ENCODE measurements at places on chromosomes 7 and 10.

- DNase-seq: no peak
Observed at GRCh38 chr10:82529062-82529461, 654.1 kb downstream of the NRG3 start.

DNA sequence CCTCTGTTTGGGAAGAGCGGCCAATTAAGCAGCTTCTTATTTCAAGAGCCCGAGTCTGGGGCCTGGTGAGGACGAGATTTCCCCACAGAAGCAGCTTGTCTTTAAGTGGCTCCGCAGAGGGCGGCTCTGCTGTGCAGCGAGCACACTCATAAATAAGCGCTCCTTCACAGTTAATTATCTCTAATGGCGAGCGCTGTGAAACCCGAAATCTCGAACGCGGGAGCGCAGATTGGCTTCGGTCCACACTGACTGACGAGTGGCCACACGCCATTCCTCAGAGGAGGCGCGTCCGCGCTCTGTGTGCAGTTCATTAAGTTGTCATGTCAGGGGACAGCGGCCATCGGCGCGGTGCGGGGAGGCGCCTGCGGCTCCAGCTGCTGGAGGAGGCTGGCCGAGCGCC, 560.9 kb downstream of the DNAJB6 start:
- no peak for DNase-seq

- no peak for DNase-seq
Observed at GRCh38 chr10:90937645-90938258, 16.9 kb upstream of the ANKRD1 start.

GRCh38 chr10:121266370-121266769, 331.9 kb downstream of the FGFR2 start:
- no peak for DNase-seq

- DNase-seq: no peak
Observed at GRCh38 chr7:44894888-44895580, 9.7 kb upstream of the PURB start.

DNA sequence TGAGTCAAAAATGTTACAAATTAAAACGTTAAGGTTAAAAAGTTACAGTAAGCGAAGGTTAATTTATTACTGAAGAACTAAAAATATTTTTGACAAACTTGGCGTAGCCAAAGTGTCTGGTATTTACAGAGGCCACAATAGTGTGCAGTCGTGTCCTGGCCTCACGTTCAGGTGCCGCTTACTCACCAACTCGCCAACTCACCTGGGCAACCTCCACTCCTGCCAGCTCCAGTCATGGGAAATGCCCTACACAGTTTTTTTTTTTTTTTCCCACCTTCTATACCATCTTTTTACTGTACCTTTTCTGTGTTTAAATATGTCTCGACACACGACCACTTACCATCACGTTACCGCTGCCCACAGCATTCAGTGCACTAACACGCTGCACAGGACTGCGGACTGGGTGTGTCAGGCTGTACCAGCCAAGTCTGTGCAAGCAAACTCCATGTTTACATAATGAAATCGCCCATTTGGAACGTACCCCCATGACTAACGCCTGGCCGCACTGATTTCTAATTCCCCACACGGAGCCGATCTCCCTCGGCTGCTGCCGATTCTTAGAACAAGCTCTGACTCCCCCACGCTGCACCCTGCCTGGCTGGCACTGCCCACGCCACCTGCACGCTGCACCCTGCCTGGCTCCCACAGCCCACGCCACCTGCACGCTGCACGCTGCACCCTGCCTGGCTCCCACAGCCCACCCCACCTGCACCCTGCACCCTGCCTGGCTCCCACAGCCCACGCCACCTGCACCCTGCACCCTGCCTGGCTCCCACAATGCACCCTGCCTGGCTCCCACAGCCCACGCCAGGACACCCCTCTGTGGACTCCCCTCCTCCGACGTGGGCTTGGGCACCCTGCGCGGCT, 203.1 kb downstream of the ZMYND11 start:
- no peak for DNase-seq

Measured in hematopoietic multipotent progenitor cell (in vitro differentiated cells).